ENCODE measurements at places on chromosomes 4 and X. TPM values are rescaled to one million over a fixed set of nuclear protein-coding genes. Genes with fewer than 3 reads are reported as not detected.

TRPC5OS gene
- not detected for total RNA-seq

IL21 gene
- not detected for total RNA-seq

MAGEB10 gene
- not detected for total RNA-seq

GAGE12H gene
- total RNA-seq, result not detected

CSAG2 gene
- total RNA-seq, result not detected

CXCL5 gene
- 54.6 TPM for total RNA-seq

PCDH7 gene
- 0.09 TPM for total RNA-seq

GLRA3 gene
- total RNA-seq, result not detected

NPY1R gene
- total RNA-seq, result 0.17 TPM

SHOX gene
- total RNA-seq, result not detected

NPNT gene
- 0.22 TPM for total RNA-seq

ZXDA gene
- 1.9 TPM for total RNA-seq
